ENCODE measurements at places on chromosomes 12 and 14.

GRCh38 chr12:50569321-50569720 lies 64.5 kb downstream of the DIP2B start:
- DNase-seq, result no peak

- DNase-seq, result peak; percentile 43
These were observed 9.8 kb upstream of the ZNF385A start for GRCh38 chr12:54394281-54394719.

GRCh38 chr12:40336573-40337199 lies 111.9 kb downstream of the LRRK2 start:
- peak; percentile 6 for DNase-seq

DNA sequence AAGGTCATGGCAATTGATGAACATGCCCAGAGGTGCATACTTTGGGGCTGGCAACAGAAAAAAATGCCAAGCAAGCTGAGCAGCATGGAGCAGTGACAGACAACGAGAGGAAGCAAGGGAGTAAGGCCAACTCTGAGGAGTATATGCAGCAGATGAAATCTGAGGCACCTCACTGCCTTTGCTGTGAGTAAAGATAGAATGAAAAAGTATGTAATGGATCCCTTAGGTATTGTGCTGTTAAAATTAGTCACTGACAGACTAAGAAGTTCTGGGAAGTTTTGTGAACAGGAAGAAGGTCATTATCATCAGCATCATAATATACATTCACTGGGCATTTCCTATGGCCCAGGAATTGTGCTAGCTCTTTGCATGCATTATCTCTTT lies 269.9 kb downstream of the DUSP6 start:
- peak; percentile 52 for DNase-seq

GRCh38 chr14:103524002-103524935 lies 1.6 kb upstream of the CKB start:
- DNase-seq, result no peak

- no peak for DNase-seq
These were observed 27.9 kb downstream of the FAR2 start for GRCh38 chr12:29176941-29177340.

DNA sequence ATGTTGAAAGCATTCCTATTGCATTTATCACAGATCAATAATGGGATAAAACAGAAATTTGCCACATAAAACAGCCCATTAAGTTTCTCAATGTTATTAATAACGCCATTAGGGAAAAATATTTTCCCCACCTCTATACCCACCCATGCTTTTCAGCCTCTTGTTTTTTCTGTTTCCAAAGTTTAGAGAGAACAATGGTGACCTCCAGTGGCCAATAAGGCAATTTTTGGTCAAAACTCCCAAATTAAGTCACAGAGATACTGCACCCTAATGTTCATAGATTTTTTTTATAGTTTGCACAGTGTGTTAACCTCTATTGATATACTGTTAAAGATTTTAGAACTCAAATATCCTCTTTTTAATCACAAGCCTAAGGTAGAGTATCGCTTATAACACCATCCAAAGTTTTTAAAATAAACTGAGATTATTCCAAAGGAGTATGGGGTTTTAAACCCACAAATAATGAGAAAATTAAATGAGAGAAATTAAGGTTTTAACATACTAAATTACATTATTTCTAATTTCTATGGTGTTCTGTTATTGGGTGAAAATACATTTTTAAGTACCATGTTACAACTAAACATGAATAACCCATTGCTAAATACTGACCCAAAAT lies 184.7 kb upstream of the DCN start:
- DNase-seq, result no peak

- DNase-seq, result no peak
These were observed 206.6 kb downstream of the CACNA1C start for GRCh38 chr12:2259369-2259768.

GRCh38 chr14:68669111-68669511 lies 123.8 kb downstream of the ZFP36L1 start:
- DNase-seq, result no peak

GRCh38 chr14:94054936-94055335 lies 26.1 kb downstream of the DDX24 start:
- no peak for DNase-seq

- DNase-seq, result no peak
These were observed 835 bp downstream of the VEZT start for GRCh38 chr12:95218150-95219133.

- DNase-seq, result no peak
These were observed 62.7 kb upstream of the C14orf180 start for GRCh38 chr14:104516906-104517305.

DNA sequence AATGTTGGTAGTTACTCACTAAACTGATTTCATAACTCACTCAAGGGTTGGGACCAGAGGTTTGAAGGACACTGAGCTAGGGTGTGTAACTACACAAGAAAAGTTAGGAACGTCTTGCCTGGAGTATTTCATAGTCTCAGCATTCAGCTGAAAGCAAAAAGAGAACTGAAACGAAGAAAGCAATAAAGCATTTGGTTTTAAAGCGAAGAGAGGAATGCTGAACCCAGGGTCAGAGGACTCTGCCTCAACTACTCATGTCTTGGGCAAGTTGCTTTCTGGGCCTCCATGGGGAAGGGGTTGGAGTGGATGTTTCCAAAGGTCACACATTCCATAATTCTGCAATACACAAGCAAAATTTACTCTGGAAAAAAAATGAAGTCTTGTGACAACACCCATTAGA lies 1.4 kb downstream of the GNS start:
- no peak for DNase-seq

- peak; percentile 16 for DNase-seq
These were observed 25.0 kb downstream of the OTUB2 start for GRCh38 chr14:94051115-94051514.

DNA sequence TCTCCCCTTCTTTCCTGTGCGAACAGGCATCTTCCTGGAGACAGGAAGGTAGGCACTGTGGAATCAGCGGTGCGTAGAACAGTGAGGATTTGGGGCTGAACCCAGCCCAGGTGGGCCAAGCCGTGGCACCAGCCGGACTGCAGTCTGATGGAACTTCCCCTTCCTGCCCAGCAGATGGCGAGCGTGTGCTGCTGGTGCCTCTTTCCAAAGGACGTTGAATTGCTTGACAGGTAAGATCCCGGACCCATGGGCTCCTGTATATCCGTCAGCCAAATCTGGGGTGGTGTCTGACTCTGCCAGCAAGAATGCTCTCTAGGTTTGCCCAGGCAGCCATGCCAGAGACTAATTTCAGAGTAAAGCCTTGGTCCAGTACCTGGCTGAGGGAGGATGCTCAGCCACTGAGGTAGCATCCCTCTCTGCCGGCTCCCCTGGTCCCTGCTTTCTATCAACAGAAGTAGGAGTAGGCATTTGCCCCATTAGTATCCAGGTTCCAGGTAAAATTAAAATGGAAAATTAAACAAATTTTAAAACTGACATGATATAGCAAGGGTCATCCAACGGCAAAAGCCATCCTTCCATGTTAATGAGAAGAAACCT lies 21.1 kb upstream of the KCNA5 start:
- DNase-seq, result no peak

- DNase-seq, result no peak
These were observed 2.2 kb downstream of the ASIC1 start for GRCh38 chr12:50059440-50060119.

- no peak for DNase-seq
These were observed 118.9 kb downstream of the PIWIL1 start for GRCh38 chr12:130456375-130457199.

- no peak for DNase-seq
These were observed 125.5 kb upstream of the ARHGAP5 start for GRCh38 chr14:31951638-31951964.

DNA sequence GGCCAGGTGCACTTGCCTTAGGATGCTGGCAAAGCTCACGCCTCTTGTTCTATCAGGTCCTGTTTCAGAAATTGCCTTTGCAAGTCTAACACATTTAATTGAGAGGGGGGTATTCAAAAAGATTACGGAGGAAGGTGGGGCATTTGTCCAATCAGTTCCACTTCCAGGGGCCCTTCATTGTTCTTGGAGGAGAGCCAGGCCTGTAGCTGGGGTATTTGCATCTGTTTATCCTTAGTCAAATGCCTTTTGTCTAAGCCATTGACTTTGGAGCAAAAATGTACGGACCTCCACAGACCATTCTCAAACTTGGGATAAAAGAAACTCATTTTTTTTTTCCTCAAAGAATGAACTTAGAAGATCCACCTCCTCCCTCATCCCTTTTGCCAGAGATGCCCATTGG lies 582.0 kb downstream of the BCL11B start:
- DNase-seq, result no peak

GRCh38 chr12:91952916-91953315 lies 192.7 kb downstream of the BTG1 start:
- DNase-seq, result no peak

DNA sequence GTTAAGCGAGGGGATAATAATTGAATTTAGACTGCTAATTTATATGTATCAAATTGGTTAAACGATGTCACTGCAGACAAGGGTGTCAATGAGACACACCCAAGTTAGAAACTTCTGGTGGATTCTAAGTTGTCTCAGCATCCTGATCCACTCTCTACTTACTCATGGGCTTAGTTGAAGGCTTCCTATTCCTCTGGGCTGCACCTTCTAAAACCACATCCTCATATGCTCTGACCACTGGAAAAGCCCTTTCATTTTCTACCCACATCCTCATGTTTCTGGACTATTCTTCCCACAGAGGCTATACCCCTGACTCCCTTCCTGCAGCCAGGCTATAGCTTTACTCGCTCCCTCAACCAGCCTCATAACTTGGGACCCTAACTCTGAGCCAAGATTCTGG lies 493.8 kb downstream of the VRK1 start:
- DNase-seq, result no peak

DNA sequence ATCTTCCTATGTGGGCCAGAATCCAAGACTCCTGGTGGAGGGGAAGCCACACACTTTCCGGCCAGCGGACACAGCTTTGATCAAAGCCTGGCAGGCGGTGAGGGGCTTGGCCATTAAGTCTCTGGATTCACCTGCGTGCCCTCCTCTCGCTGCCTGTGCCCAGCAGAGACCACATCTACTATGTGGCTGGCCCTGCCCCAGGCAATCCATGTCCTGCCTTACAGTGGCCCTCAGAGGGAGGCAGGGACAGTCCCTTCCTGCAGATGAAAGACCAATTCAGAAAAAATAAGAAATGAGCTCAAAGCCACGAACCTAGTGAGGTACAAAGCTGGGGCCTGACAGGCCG lies 82.7 kb upstream of the GPR68 start:
- no peak for DNase-seq

DNA sequence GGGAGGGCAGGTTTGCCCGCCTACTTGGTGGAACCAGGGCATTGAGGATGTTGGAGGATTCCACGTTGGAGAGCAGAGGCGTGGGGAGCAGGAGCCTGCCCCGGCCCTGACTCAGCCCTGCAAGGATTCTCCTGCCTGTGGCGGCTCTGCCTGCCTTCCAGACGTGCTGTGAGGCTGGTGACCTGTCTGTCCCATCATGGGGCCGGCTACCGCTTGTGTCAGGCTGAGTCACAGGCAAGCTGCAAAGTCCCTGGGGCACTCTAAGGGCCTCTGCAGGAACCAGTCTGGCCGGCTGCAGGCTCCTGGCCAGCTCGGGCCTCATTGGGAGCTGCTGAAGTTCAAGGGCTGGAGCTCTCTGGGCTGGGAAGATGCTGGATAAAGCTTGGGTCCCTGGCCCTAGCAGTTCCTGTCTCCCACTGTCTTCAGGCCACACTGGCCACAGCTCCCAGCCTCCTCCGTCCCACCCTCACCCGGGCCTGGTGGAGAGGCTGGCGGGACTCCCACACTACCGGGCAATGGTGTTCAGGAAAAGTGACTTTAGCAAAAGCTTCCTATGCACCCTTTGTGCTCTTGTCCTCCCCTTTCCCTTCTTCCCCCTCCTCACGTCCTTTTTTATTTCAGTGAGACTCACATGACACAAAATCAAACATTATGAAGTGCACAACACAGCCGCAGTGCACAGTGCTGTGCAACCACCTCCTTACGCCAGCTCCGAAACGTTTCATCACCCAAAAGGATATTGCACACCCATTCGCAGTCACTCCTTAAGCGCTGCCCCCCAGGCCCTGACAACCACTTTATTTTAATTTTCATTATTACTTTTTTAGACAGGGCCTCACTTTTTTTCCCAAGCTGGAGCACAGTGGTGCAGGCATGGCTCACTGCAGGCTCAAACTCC lies 22.0 kb upstream of the ULK1 start:
- DNase-seq, result peak; percentile 74

Data from stromal cell of bone marrow (primary cell).